ENCODE measurements at places on chromosomes 5 and 9. TPM values are rescaled to one million over a fixed set of nuclear protein-coding genes. Genes with fewer than 3 reads are reported as not detected.
A peak's percentile ranks its signal among the peaks of the same experiment; 100 is the strongest.

PRXL2C gene
- 4.6 TPM for total RNA-seq

DIPK1B gene
- total RNA-seq: 56.2 TPM

TRAPPC13 gene
- 21.8 TPM for total RNA-seq

CDH12 gene
- total RNA-seq: 1.7 TPM

- H3K27ac ChIP-seq: no peak overlapping the region
- peaks cover 6% of the 10 kb centered on the region for H3K27me3 ChIP-seq
- H3K36me3 ChIP-seq: no peaks in the 10 kb centered on the region
Observed at GRCh38 chr5:44952376-44952775, 143.6 kb downstream of the MRPS30 start.

- no peaks in the 10 kb centered on the region for H3K27me3 ChIP-seq
- no peaks in the 10 kb centered on the region for H3K4me1 ChIP-seq
- peaks cover 27% of the 10 kb centered on the region for H3K36me3 ChIP-seq
- DNase-seq: no peak
- no peak overlapping the region for H3K4me3 ChIP-seq
Observed at GRCh38 chr5:177043114-177043513, 20.6 kb downstream of the ZNF346 start.

DNA sequence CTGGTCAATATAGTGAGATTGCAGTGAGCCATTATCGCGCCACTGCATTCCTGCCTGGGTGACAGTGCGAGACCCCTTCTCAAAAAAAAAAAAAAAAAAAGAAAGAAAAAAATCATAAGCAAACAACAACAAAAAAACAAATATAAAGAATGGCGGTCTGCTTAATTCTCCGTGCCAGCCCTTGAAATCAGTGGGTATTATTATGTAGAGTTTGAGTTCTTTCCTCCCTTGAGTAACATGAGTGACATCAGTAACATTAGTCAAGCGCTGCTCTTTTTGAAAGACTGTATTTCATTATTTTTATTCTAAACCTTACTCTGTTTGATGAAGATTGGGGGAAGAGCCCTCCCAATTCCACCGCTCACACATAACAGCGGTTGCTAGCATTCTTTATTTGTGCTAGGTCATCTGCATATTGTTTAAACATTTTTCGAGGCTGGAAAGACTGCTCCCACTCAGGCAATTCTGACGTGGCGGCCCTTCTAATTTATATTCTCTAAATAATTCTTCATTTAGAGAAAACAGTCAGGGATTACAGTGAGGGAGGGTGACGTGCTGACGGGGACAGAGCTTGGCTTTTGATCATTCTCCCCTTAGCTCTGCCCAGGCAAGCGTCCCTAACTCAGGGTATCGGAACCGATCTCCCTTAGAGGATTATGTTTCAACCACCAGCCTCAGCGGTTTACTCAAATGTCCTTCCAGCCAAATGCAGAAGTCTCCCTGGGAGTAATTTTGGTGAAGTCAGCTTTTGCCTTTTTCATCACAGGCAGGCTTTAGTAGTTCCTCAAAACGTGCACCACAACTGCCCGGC is 860 bp upstream of the MARCHF6 start:
- H3K4me1 ChIP-seq: peaks cover 35% of the 10 kb centered on the region
- no peak for DNase-seq
- peak overlapping the region; percentile 87 for H3K4me3 ChIP-seq
- H3K36me3 ChIP-seq: no peaks in the 10 kb centered on the region

GRCh38 chr9:86175223-86175622 is 75.9 kb upstream of the GOLM1 start:
- no peaks in the 10 kb centered on the region for H3K36me3 ChIP-seq
- peaks cover 4% of the 10 kb centered on the region for H3K4me1 ChIP-seq
- peaks cover 2% of the 10 kb centered on the region for H3K27me3 ChIP-seq
- DNase-seq: no peak

Measured in mesothelial cell of epicardium (in vitro differentiated cells).